Right ventricle myocardium superior (tissue), 1 donor: ENCODE measurements at places on chromosomes 16 and 17. TPM values are rescaled to one million over a fixed set of nuclear protein-coding genes. Genes with fewer than 3 reads are reported as not detected.

Gene MT4
- total RNA-seq, result not detected

Gene KRTAP1-5
- total RNA-seq, result not detected

Gene NPIPB13
- total RNA-seq, result 5.9 TPM

DNA sequence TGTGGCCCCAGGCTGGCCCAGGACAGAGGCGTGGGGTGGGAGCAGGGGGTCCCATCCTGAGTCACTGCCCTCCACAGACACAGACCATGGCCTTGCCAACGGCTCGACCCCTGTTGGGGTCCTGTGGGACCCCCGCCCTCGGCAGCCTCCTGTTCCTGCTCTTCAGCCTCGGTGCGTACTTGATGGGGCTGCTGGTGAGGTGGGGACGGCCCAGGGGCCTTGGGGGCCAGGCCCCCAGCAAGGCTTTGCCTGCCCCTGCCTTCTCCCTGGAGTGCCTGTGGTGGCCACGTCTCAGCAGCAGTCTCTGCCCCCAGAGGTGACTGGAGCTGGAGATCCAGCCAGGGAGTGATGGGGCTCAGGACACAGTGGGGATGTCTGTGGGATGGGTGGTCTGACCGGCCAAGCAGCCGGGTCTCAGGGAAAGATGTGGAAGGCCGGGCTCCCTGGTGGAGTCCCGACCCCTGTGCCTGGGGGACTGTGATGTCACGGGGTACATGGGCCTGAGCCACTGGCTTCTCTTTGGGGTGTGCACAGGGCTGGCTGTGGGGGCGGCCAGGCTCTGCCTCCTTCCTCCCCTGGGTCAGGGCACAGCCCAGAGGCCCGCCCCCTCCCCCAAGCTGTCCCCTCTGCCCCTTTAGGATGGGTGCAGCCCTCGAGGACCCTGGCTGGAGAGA, 2.2 kb downstream of the MSLN start:
- no peak for DNase-seq

DNA sequence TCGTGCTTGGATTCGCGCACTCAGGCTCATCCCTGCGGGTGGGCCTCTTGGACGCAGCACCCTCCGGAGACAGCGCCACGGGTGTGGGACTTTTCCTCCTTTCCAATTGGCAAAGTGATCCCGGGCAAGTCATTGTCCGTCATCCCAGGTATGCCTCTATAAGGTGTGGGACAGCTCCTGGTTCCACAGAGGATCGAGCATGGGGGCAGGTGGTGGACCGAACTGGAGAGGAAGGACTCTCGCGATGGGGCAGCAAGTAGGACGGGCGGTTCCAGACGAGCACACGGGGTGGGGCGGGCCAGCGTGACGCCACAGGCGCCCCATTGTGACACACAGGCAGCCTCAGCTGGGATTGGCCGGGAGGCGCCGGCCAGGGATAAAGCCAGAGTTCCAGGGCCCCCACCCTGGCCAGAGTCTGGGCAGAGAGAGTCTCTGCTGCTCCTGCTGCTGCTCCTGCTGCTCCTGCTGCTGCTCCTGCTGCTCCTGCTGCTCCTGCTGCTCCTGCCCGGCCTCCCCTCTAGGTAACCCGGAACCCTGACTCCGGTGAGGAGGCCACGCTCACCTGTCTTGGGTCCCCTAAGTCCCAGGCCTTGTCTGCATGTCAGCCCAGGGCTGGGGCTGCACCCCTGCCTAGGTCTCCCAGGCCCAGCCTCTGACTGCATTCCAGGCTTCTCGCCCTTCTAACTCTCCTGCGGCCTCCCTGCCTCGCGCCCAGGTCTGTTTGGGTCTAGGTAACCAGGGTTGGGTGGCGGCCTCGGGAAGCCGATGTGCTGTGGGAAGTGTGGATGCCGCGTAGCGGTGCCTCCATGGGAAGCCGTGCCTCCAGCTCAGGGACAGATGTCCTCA, 38.5 kb upstream of the SLC47A1 start:
- DNase-seq, result no peak
